Amygdala (tissue), 56 donors: ENCODE measurements at places on chromosomes 3 and 15.

DNA sequence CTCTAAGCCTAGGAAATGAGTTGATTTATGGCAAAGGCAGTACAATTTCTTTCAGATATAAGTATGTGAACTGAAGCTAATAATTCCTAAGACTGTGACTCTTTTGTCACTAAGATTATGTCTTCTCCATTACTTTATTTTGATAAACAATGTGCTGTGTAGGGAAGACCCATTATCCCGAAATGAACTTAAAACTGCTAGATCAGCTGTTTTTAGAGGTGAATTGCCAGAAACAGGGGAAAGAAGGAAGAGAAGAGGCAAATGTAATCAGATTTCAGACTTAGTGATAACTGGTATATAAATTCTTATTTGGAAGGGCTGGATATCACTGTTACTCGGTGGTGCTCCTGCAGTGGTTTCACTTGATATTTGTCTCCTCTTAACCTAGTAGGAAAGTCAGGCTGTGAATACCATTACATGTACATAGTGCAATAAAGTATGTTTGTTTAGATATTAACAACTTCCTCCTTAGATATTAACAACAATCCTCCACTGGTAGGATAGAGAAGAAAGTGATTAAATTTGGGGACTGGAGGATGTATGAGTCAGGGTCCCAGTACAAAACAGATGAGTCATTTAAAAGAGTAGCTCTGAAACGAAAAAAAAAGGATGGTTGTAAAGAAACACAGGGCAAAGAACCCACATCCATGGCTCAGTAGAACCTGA lies 338.5 kb upstream of the KCNH8 start:
- no peak for DNase-seq

GRCh38 chr3:153972862-153973261 lies 148.3 kb upstream of the ARHGEF26 start:
- no peak for DNase-seq

GRCh38 chr3:105328338-105328730 lies 38.4 kb upstream of the ALCAM start:
- no peak for DNase-seq

DNA sequence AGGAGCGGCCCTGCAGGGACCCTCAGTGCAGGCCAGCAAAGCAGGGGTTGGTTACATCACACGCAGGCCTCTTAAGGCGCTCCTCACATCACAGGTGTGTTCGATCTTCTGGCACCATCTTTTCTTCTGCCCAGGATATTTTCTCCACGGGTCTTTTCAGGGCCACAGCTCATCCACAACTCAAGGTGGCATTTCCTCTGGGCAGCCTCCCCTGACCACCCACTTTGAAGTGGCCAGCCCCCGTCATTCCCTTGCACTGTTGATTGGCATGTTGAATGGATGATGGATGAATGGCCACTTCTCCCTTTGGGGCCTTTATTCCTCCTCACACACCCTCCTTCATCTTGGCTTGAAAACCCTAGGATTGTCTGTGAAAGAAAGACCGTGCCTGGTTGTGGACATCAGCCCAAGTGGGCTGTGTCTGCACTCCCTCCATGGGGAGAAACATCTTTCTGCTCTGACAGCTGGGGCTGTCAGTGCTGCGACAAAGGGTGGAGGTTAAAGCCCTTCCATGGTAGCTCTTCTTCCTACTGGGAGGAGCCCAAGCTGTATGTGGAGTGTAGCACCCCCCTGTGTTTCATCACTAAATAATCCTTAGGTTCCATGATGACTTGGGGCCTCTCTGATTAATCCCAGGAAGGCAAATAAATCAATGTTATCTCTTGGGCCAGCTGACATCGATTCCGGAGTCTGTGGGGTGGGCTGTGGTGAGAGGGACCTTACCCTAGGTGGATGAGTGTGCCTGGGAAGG lies 102.5 kb downstream of the EPHB1 start:
- DNase-seq = no peak

GRCh38 chr3:181683563-181683962 lies 28.2 kb upstream of the SOX2 start:
- no peak for DNase-seq

DNA sequence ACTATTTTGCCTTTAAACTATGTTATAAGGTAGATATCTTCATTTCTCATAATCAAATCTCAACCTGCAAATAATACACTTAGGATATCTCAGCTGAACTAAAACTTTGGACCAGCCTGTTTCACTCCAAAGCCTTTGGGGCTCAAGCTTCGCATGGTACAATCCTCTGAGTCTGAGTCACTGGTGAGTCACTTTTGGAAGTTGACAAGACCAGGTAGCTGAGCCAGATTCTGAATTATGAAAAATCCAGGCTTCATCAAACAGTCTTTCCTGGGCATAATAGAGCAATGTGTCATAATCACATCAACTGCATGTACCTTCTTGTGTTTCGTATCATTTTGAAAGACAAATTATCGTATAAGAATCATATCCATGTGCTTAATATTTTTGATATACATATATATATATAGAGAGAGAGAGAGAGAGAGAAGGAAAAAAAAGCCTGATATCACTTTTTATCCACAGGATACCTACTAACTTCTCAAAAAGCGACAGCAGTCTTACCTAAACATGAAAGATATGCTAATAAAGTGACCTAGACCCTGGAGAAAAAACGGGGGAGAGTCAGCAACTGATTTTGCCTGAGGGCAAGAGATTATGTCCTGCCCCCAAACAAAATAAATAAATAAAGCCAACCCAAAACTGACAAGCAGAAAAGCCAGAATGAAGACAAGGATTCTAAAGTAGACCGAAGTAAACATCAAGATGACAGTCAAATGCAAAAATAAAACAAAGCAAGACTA lies 263.9 kb upstream of the TGFBR2 start:
- DNase-seq = no peak

DNA sequence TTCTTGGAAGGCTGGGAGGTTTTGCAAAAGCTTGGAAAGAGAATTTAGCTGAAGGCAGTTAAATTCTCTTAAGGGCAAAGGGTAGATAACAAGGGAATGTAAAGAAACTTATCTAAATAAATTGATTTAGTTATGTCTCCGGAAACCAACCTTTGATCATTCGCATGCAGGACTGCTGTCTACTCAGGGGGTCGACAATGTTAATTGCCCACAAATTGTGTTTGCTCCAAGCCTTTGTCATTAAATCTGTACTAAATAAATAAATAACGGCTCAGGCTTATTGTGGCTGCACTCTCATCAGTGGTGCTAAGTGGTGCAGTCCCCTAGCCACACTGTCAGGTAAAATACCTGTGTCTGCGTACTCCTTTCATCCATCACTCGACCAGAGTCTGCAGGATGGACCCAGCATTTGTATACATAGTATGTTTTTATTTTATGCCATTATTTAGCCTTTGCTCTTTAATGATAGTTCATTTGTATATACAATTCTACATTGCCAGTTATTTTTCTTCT lies 497.4 kb upstream of the RASGRP1 start:
- DNase-seq = no peak

DNA sequence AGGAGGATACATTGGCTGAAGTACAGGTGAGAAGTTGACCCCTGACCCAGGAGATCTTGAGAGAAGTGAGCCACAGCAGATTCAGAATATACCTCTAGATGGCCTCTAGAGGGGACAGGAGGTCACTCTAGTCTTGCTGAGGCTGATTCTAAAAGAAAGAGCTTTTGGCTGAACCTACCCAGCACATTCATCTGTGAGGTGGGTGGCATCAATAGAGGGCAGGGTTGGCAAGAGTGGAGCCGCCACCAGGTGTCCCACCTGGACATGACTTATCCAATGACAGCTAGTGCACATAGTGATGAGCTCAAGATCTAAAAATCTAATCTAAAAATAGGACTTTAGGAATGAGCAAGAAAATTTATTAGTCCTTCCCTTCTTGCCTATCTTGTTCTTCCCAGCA lies 51.6 kb downstream of the CYP19A1 start:
- DNase-seq = no peak

DNA sequence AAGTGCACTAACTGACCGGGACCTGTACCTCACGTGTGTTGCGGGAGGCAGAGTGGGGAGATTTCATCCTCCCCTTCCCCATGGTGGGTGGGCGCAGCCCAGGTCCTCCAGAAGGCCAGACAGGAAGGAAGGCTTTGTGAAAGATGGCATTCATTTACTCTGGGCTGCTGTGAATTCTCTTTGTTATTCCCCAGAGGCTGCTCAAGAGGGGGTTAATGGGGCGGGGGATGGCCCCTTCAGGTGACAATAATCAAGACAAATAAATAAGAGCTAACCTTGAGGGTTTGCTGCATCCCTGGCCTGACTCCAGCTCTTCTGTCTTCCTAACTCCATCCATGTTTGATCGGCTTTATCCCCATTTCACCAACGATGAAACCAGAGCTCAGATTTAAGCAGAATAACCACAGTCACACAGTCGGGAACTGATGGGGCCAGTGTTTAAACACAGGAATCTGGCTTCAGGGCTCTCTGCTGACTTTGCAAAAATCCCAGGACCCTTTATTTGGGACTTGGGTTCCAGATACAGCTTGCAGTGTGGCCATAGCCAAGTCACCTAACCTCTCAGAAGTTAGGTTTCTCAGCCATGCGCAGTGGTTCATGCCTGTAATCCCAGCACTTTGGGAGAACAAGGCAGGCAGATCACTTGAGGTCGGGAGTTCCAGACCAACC lies 16.5 kb downstream of the PIF1 start:
- no peak for DNase-seq

DNA sequence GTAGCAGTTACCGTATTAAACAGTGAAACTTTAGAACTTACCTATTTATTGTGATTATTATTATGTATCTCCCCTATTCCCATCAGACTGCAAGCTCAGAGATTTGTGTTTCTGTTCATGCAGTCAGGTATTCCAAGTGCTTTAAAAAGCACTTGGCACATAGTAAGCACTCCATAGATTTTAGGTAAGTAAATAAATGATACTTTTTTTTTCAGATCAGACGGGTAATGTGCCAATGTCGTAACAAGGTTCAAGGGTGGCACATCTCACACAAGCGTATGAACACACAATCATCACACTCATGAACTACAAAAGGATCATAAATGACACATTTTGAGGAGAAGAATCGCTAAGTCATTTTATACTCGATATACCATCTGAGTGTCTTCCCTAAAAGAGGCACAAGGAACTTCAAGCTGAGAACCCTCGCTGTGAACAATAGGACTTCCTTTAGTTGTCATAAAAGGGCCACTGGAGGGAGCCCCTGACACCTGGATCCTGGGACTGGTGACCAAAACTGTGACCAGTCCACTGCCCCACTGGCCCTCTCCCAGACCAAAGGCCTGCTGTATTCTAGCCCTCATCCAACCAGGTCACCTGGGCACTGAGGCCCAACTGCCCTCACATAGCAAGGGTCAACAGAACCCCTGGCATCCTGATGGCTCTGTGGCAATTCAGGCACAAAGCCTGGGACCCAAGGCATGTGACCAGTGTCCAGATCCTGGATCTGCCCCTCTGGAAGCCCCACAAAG lies 32.1 kb downstream of the KIF9 start:
- no peak for DNase-seq

DNA sequence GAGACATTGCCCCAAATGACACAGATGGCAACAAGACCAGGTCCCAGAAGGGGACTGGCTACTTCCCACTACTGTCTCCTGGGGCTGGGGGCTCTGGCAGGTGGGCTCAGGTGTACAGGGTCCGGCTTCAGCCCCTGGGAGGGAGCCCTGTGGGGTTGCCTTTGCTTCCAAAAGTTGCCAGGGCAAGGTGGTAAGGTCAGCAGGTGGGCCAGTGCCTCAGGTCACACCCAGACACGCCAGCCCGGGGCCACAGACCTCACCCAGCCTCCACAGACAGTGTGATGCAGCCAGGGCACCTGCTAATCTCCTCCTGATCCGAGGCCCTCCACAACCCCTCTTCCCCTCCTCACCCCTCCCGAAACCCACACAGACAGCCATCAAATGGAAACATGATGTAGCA lies 7.5 kb downstream of the OXTR start:
- no peak for DNase-seq

DNA sequence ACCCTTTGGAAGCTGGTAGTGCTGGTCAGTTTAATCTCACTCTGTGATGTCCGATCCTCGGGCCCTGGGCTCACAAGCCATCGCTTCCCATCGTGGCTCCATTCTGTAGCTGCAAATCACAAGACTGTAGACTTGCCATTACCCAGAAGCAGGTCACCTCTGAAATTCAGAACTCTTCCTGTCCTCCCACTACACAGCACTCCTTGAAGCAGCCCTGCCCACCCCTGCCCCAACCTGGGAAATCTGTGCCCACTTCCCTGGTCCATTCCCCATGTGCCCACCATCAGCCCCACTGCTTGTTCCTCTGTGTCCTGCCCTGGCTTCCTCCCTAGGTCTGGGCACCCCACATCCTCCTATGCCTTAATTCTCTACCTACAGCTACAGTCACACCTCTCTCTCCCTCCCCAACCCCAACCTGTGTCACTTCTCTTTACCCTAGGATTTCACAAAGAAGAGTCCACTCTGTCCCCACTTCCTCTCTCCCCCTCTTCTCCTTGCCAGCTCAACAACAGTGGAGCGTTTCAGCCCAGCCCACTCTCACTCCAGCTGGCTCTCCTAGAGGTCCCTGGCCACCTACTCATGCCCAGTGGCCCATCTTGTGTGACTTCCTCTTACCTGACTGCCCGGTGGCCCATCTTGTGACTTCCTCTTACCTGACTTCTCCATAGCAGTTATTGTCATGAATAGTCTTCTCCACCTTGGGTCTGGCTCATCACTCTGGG lies 8.3 kb downstream of the ZNF710 start:
- no peak for DNase-seq
